ENCODE measurements at places on chromosomes 5 and 9. TPM values are rescaled to one million over a fixed set of nuclear protein-coding genes. Genes with fewer than 3 reads are reported as not detected.

Gene PIP5KL1
- 4.3 TPM for polyA plus RNA-seq

- H3K36me3 ChIP-seq = peaks cover 3% of the 10 kb centered on the region
- H3K27ac ChIP-seq = no peak overlapping the region
- DNase-seq = no peak
- no peak overlapping the region for H3K4me3 ChIP-seq
- no peaks in the 10 kb centered on the region for H3K27me3 ChIP-seq
- H3K4me1 ChIP-seq = peaks cover 4% of the 10 kb centered on the region
These were observed 15.1 kb downstream of the HNRNPK start for GRCh38 chr9:83964973-83965349.

Gene C5
- 3.5 TPM for polyA plus RNA-seq

DNA sequence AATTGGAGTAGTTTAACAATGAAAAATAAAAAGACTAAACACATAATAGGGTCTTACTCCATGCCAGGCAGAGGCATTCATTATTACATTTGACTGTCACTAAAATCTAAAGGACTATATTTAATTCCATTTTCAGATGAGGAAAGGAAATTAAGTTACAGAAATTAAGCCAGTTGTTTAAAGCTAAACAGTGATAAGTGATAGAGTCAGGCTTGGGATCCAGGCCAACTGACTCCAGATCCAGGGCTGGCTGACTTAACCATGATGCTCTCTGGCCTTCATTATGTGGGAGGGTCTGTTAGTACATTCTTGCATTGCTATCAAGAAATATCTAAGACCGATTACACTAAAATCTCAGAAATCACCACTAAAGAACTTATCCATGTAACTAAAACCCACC lies 107.2 kb downstream of the ARHGEF28 start:
- H3K4me1 ChIP-seq = no peaks in the 10 kb centered on the region
- H3K4me3 ChIP-seq = no peak overlapping the region
- H3K27me3 ChIP-seq = no peaks in the 10 kb centered on the region
- no peak overlapping the region for H3K27ac ChIP-seq
- DNase-seq = no peak

DNA sequence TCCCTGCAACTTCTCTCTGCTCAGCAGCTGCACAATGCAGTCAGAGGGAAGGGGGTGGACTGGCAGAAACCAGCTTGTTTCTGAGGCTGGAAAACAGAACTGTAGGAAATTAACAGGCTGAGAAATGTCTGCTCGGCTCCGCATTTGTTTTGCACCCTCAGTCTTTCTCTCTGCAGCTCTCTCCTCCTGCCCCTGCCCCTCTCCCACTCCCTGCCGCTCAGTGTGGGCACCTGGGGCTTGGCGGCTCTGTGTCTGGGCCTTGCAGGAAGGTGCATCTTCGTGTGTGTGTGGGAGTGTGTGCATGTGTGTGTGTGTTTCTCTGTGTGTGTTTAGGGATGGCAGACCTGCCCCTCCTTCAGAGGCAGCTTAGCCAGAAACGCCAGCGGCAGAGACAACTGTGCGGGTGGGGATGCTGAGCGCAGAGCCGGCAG lies 53.0 kb downstream of the PCDH1 start:
- H3K4me3 ChIP-seq = no peak overlapping the region
- DNase-seq = no peak
- H3K36me3 ChIP-seq = no peaks in the 10 kb centered on the region
- H3K27ac ChIP-seq = no peak overlapping the region

Gene HSPB3
- polyA plus RNA-seq = not detected

All from kidney (tissue), 22 donors.